ENCODE measurements at places on chromosomes 6 and 20.

- no peak for DNase-seq
Observed at GRCh38 chr20:23654717-23655116, 17.0 kb upstream of the CST3 start.

GRCh38 chr6:39341937-39342336, 19.4 kb upstream of the KCNK16 start:
- no peak for DNase-seq

- DNase-seq: no peak
Observed at GRCh38 chr20:47330071-47330470, 26.4 kb downstream of the ZMYND8 start.

GRCh38 chr20:24737212-24737850, 211.7 kb upstream of the CST7 start:
- DNase-seq: no peak

GRCh38 chr6:14288910-14289309, 171.3 kb downstream of the CD83 start:
- DNase-seq: no peak

- no peak for DNase-seq
Observed at GRCh38 chr6:32764048-32764447, 716 bp upstream of the HLA-DQB2 start.

DNA sequence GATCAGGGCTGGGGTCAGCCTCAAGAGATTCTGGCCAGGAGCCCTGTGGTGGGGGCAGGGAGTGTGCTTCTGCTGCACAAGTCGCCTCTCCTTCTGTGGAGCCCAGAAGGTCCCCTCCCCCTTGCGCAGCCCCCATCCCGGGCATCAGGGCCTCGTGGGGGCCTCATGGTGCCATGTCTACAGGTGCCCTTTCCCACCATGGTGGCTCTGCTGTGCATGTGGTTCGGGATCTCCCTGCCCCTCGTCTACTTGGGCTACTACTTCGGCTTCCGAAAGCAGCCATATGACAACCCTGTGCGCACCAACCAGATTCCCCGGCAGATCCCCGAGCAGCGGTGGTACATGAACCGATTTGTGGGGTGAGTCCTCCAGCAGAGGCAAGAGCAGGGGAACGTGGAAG, 48.1 kb downstream of the TM9SF4 start:
- DNase-seq: no peak

DNA sequence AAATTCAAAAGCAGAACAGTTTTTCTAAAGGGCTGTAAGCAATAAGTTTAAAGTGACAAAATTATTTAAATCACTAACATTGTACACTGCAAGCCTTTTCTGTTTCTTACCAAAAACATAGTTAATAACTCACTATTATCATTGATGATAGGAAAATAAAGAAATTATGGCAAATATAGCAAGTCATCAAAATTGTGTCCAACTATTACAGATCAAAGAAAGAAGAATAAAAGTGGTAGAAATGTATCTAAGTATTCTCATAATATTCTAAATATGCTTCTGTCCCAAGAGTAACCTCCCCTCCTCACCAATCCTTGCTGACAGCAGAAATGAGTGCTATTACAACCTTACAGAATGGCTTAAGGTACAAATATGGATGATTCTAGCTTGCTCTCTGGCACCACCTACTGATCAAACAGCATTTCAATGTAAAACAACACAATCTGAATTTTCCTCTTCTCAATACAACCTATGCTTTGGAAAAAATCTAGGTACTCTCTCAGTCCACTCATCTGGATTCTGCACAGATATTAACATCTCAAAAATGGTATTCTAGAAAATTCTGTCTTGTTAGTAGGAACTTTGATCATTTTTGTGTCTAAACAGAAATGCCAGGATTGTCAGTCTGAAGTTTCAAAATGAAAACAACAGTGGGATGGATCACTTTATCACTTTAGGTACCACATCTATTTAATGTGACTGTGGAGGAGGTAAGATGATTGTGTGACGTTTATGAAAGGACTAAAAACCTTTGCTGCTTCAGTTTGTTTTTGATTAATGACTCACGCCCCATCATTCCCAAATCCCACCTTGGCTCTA, 40.9 kb downstream of the ZFP64 start:
- DNase-seq: no peak

DNA sequence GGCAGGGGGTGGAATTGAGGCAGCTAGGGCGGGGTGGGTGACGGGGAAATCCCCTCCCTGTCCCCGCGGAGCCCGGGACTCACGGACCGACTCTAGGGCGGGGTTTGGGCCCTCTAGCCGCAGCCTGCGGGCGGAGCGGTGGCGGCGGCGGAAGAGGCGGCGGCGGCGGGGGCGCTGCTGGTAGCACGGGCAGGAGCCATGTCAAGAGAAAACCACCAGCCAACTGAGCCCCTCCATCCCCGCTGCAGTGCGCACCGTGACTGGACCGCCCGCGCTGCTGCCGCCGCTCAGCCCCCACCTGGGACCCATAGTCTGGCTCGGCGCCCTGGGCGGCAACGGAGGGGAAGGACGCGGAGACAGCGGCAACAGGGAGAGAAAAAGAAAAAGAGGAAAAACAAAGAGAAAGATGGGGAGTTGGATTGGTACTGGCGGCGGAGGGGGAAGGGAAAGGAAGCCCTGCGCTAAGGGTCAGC, 1.2 kb upstream of the C6orf62 start:
- DNase-seq: peak; percentile 81

DNA sequence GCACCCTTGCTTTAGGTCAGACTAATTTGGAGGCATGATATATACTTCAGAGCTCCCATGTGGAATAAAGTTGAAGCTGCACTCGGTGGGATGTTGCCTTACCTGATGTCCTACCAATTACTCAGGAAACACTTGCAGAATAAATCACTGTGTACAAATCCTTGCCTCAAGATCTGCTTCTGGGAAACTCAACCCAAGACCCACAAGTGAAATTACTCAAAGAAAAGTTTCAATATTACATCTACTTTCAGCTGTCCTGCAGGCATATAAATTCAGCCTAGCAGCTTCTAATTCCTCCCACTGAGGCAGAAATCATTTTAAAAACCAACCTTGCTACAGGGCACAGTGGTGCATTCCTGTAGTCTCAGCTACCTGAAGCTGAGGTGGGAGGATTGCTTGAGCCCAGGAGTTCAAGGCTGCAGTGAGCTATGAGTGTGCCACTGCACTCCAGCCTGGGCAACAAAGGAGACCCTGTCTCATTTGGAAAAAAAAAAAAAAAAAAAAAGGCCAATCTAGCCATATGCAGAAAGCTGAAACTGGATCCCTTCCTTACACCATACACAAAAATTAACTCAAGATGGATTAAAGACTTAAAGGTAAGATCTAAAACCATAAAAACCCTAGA, 20.7 kb upstream of the DCDC2 start:
- DNase-seq: no peak

DNA sequence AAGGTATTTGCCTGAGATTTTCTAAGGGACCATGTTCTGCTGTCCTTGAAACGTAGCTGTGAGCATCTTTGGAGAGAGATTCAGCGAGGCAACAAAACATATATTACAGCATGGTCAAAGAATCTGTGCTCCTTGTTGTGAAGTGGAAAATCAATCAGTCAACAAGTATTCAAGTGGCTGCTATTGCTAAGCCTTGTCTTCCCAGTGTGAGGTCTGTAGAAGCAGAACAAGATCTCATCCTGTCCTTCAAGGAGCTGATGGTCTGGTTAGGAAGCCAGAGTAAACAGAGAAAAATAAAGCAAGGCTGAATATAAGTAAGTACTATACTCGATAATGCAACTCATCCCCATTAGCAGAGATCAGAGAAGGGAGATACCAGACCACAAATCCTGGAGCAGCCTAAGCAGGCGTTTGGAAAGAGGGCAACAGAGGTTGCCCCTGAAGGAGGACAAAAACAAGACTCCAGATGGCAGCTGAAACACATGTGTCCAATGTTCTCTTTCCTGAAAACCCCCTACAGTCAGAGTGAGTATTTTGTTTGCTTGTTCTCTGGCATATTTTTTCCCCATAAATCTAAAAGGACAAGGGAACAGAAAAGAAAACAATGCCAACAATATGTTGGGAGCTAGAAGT, 392.0 kb downstream of the SYNE1 start:
- DNase-seq: no peak

DNA sequence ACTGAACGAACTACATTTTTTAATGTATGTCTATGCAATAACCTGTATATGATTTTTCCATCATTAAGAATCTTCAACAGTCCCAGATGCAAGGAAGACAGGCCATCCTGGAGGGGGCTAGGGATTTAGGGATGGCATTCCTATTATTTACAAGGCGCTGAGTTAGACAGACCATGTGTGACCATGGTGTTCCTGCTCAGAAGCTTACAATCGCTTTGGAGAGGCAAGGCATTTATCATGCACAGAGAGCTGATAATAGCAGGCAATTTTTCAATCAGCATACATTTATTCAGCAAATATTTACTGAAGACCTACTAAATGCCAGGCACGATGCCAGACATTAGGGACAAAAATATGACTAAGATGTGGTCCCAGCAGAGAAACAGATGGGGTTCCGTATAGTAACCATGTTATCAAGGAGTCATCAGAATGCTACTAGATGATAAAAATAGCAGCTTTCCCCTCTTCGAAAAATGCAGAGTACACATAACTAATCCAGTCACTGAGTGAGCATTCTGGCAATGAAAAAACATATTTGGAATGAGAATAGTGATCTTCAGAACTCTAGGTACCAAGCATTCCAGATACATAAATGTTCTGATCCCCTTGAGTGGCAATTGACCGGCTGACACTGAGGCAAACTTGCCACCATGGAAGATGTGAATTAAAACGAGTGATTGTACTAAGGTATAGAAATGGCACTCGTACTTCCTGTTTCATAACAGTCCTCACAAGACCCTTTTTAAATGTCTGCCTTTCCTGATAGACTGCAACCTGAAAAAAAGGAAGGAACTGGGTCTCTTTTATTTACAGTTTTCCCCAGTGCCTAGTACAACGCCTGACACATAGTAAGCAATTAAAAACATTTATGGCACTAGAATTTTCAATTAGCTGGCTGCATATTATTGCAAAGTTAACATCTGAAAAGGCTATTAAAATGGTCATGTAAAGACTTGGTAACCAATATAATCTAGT, 135.7 kb downstream of the ATXN1 start:
- DNase-seq: no peak

- no peak for DNase-seq
Observed at GRCh38 chr20:59787538-59787890, 145.9 kb downstream of the SYCP2 start.

- no peak for DNase-seq
Observed at GRCh38 chr20:57020364-57020763, 246.1 kb downstream of the BMP7 start.

GRCh38 chr20:2816583-2817340, 598 bp downstream of the TMEM239 start:
- DNase-seq: no peak

- no peak for DNase-seq
Observed at GRCh38 chr6:75752365-75752764, 3.3 kb downstream of the MYO6 start.

GRCh38 chr6:137016356-137016755, 28.4 kb downstream of the IL20RA start:
- DNase-seq: no peak

DNA sequence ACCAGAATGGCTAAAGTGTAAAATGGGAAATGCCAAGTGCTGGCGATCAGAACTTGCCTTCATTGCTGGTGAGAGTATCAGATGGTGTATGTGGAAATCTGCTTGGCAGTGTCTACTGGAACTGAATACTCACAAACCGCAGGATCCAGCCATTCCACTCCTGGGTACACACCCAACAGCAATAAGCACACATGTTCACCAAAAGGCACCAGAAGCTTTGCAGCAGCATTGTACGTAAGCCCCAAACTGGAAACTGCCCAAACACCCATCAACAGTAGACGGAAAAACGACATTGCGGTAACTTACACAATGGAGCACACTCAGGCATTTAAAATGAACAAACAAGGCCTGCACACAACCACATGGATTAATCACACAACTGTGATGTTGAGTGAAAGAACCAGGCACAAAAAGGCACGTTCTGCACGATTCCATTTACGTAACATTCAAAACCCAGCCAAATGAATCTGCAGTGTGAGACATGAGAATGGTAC, 37.3 kb upstream of the BPIFA2 start:
- no peak for DNase-seq

- no peak for DNase-seq
Observed at GRCh38 chr6:128736780-128737179, 146.2 kb upstream of the LAMA2 start.

Data from stimulated activated CD4-positive, alpha-beta T cell treated with anti-CD3 and anti-CD28 coated beads, Interleukin-4, amount 100 ng/mL, for 1 hour (primary cell).